ENCODE measurements at places on chromosomes 3 and 15.
A peak's percentile ranks its signal among the peaks of the same experiment; 100 is the strongest.

DNA sequence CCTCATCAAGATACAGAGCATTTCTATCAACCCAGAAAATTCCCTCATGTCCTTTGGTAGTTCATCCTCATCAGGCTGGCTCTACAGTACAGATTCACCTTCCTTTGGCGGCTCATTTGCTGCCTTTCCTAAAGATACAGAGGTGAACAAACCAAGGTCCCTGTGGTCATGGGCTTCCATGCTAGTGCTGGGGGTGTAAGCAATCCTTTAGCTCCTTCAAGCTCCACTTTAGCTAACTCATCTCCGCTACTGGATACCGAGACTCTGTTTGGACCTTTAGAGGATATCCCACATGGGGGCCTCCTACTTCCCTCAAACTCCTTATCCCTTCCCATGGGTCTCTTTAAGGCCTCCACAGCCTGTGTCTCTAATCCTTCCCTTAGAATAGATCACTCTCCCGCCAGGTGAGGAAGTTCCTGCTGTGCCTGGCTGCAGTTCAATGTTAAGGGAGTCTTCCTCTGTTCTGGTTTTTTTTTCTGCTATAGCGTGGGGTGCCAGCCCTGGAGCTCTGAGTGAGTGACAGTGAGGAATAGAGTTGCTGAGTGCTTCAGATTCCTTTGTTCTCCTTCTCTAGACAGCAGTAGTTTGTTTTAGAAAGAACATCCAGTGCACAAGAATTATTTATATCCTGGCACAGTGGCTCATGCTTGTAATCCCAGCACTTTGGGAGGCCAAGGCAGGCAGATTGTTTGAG, 30.7 kb downstream of the CLEC3B start:
- DNase-seq: peak; percentile 31

GRCh38 chr3:126533506-126533905, 9.6 kb downstream of the CHST13 start:
- DNase-seq: no peak

- DNase-seq: peak; percentile 57
These were observed 171.1 kb upstream of the PROK2 start for GRCh38 chr3:71956069-71956340.

DNA sequence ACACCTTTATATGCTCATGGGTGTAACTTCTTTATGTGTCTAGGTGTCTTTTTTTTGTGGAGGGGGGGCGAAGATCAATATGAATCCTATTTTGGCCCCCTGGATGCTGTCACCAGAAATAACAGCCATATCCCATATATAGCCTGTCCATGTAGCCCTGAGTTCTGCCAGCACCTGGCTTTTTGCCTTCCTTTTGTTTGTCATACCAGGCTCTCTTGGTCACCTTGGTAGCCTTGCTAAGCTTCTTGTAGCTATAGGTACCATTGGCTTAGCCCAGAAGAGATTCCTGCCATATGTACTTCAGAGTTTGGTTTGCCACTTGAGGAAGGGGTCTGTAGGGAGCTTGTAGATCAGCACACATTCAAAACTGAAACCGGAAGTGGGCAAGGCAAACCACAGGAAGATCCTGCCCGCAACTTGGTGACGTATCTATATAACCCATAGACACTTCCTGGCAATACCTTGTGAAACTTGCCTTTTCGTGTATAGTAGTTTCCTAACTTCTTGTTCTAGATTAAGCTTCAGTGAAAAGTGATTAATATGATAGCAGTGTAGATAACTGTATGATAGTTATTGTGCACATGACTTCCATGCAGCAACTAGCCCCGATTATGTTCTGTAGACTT, 11.9 kb downstream of the RASA2 start:
- DNase-seq: no peak

DNA sequence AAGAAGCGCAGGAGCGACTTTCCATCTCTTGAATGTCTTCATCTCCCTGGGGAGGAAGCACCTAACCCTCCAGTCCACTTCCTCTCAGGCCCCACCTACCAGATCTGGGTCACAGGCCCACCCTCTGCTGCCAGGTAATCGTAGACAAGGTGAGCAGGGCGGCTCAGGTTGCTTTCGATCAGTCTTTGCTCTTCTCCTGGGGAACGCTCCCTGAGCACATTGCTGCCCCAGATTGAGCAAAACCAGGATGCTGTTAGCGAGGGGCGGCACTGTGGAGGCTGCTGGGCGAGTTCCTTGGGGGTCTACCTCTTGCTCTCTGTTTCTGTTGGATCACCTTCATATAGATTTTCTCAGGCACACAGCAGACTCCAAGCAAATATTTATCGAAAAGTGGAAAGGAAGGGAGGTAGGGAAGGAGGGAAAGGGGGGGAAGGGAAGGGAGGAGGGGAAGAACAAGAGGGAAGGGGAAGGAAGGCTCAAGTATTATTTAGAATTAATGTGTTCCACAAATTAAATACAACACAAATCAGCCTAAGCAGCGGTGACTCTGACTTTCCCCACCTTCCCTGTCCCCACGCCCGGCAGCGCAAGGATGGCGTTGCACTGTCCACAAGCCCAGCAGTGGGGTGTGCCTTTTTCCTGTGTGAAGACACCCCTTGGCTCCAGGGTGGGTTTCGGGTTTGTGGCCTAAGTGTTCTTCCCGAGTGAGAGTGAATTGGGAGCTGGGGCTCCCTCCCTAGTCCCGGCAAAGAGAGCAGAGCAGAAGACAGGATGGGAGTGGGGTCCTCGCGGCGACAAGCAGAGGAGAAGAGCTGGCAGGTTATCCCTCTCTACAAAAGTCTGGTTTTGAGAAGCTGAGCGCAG, 6.1 kb upstream of the PCSK6 start:
- no peak for DNase-seq

DNA sequence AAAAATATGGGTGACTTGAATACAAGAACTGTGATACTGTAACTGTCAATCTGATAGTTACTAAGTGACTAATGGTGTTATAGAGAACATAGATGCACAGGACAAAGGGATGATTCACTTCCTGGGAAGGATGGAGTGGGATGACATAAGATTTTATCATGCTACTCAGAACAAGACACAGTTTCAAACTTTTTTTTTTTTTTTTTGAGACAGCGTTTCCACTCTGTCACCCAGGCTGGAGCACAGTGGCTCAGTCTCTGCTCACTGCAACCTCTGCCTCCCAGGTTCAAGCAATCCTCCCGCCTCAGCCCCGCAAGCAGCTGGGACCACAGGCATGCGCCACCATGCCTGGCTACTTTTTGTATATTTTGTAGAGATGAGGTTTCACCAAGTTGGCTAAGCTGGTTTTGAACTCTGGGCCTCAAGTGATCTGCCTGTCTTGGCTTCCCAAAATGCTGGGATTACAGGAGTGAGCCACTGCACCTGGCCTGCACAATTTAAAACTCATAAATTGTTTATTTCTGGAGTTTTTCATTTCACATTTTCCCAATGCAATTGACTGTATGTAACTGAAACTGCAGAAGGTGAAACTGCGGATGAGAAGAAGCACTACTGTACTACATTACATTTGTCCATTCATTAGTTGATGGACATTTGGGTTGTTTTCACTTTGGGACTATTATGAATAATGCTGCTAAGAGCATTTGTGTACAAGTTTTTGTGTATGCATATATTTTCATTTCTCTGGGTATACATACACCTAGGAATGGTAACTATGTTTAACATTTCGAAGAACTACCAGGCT, 40.6 kb downstream of the ADIPOQ start:
- DNase-seq: peak; percentile 84

- DNase-seq: no peak
These were observed 7.4 kb upstream of the HGD start for GRCh38 chr3:120689395-120689794.

- no peak for DNase-seq
These were observed 8.6 kb downstream of the PARP15 start for GRCh38 chr3:122586098-122586497.

GRCh38 chr3:53320697-53321096, 26.6 kb downstream of the DCP1A start:
- no peak for DNase-seq

DNA sequence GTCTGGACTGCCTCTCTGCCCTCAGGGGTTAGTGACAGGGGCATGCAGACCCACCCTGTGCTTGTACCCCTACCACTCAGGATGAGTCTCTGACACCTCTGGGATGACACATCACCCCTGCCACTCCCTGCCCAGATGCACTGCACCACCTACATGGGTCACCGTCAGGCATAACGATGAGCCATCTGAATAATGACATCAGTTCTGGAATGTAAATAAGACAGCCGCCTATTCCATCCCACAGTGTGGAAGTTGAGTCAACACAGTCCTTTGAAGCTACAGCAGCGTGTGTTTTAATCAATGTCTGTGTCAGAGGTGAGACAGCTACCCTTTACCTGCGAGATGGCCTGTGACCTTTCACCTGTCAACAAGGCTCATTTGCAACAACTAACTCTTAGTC, 268.7 kb upstream of the ARRDC4 start:
- DNase-seq: no peak

All from fibroblast of upper back skin (primary cell).